ENCODE measurements at places on chromosomes 16 and 17. TPM values are rescaled to one million over a fixed set of nuclear protein-coding genes. Genes with fewer than 3 reads are reported as not detected.

The CDYL2 gene
- polyA plus RNA-seq: 2.1 TPM

The SREBF1 gene
- 38.2 TPM for polyA plus RNA-seq

The FOXF1 gene
- polyA plus RNA-seq: 0.33 TPM

The FOXJ1 gene
- not detected for polyA plus RNA-seq

The FBXW10B gene
- 0.29 TPM for polyA plus RNA-seq

The ITFG1 gene
- 12.4 TPM for polyA plus RNA-seq

The ZNF830 gene
- 18.7 TPM for polyA plus RNA-seq

The DRC3 gene
- polyA plus RNA-seq: 2.3 TPM

The HSD17B1 gene
- polyA plus RNA-seq: 5.5 TPM

The ADAD2 gene
- polyA plus RNA-seq: 2.5 TPM

The KRTAP9-2 gene
- polyA plus RNA-seq: not detected

The CD79B gene
- polyA plus RNA-seq: 659 TPM

The KLHL10 gene
- polyA plus RNA-seq: 0.03 TPM

The CETP gene
- polyA plus RNA-seq: 13.8 TPM

The MRPS7 gene
- polyA plus RNA-seq: 47.2 TPM

The IRX5 gene
- not detected for polyA plus RNA-seq

The CMTM4 gene
- polyA plus RNA-seq: 1.5 TPM

The KAT7 gene
- polyA plus RNA-seq: 8.0 TPM

The IRX3 gene
- polyA plus RNA-seq: 0.03 TPM

The ADGRG3 gene
- 8.5 TPM for polyA plus RNA-seq

The CDH3 gene
- polyA plus RNA-seq: 5.9 TPM

The CDRT15L2 gene
- not detected for polyA plus RNA-seq

The KRT12 gene
- not detected for polyA plus RNA-seq

The ZCCHC14 gene
- 1.8 TPM for polyA plus RNA-seq

The GPR142 gene
- 0.93 TPM for polyA plus RNA-seq

The NATD1 gene
- 1.9 TPM for polyA plus RNA-seq

The DOC2B gene
- polyA plus RNA-seq: 3.1 TPM

The UBALD2 gene
- 54.7 TPM for polyA plus RNA-seq

The GOT2 gene
- polyA plus RNA-seq: 26.8 TPM

The TRPV2 gene
- 37.0 TPM for polyA plus RNA-seq

The SLFN12L gene
- 0.93 TPM for polyA plus RNA-seq

The PDXDC1 gene
- polyA plus RNA-seq: 17.7 TPM

The SEC14L5 gene
- 0.11 TPM for polyA plus RNA-seq

The MT1H gene
- 0.54 TPM for polyA plus RNA-seq

The GAS2L2 gene
- polyA plus RNA-seq: 0.03 TPM

The KRT222 gene
- 2.2 TPM for polyA plus RNA-seq

Measured in spleen (tissue), 13 donors.